ENCODE measurements at places on chromosomes 1 and 21.

DNA sequence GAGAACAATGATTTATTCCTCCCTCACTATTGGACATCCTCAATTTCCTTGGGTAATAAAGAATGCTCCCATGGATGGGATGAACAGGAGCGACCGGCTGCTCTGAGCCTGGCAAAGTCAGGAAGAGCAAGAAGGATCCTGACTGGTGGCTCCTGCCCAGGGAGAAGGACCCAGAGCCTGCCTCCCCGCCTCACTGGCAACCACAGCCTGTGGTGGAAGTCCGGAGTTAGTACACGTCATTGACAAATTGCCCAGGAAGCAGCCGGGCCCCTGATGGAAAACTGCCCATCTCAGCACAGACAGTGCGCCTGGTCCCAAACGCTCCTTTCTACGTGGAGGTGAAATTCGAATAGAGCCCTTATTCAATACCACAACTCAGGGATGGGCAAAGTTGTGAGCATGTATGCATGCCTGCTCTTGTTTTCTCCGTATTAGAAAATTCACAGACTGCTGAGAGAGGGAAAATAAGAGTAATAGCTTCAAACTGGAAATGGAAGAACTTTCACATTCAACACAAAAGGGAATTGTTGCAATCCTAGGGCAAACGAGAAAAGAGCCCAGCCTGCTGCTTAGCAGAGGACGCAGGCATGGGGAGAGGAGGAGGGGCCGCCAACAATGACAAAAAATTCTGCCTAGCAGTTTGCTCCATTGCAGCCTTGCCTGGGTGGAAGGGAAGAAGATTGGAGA is 397.1 kb upstream of the VAMP3 start:
- no peak for DNase-seq

DNA sequence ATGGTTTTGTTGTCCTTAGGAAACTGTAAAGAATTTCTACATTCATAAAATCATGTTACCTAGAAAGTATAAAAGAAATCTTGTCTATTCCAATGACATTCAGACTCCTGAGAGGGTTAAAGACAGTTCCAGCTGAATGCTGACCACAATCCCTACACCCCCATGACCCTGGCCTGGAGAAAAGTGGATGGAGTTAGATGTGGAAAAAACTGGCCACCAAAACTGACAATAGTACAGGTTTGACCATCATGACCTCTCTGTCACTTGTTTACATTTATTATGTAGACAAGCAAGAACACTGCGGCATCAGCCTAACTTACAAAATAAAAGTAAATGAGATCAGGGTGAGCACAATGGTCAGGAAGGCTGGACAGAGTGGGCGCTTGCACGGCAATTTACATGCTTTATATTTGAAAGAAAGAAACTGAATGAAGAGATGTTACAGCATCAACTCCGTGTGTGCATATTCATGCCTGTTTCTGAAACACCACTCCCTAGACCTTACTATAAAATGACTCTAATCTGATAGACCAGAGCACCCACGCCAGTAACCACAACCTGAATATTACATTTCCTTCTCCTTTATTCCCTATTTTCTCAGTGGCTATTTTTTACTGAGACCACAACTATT is 116.0 kb downstream of the ESRRG start:
- DNase-seq = no peak

DNA sequence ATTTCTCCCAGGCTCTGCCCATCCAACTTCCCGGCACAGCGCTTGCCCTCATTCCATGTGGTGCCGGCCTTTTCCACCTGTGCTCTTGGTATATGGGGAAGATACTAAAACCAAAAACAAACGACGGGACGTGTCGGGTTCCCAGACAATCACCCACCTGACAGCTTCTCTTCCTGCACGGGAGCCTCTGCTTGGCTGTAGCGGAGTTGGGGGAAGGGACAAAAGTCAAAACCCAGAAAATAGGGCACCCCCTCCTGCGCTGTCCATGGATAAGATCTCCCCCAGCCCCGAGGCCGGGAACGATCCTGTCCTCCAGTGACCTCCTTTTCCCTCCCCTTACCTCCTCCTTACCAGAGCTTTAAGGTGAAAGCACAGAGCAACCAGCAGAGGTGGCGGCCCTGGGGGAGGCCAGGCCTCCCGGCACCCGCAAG is 640 bp downstream of the JTB start:
- DNase-seq = peak; percentile 50

- no peak for DNase-seq
These were observed 52.5 kb upstream of the RIPK4 start for GRCh38 chr21:41819236-41819855.

- no peak for DNase-seq
These were observed 161.8 kb downstream of the CLIC6 start for GRCh38 chr21:34830386-34831170.

- no peak for DNase-seq
These were observed 283.3 kb downstream of the DUSP10 start for GRCh38 chr1:221458447-221459156.

GRCh38 chr1:26282401-26282918 is 2.6 kb downstream of the SH3BGRL3 start:
- DNase-seq = no peak

GRCh38 chr1:182764029-182764727 is 25.4 kb upstream of the NPL start:
- peak; percentile 7 for DNase-seq

DNA sequence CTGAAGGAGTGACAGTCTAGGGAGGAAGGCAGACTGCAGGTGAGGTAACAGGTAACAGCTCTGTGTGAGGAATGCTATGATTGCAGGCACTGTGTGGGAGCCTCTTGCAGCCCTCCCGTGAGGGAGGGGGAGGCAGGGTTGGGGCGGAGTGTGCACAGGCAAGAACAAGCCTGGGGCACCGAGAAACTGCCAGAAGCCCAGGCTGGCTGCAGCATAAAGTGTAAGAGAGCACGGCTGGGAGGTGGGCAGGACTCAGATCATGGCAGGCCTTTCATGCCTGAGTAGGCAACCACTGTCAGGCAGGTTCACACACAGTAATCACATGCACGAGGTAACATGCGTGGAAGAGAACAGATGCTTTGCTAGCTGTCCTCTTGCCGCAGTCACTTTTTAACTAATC is 11.3 kb upstream of the RHEX start:
- peak; percentile 35 for DNase-seq

DNA sequence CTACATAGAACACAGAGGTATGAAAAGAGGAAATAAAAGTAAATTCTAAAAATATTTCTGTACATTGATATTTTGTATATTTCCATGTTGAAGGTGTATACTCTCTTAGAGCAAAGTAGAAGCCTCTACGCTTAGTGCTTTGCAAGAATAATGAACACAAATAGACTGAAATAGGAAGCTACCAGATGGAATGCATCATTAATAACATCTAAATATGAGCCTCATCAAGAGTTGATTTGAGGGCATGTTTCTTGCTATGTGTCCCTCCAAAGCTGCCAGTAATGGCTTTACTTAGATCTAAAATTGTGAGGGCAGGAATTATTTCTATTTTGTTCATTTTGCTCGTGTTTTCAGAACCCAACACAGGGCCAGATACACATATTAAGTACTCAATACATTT is 94.4 kb downstream of the KCNT2 start:
- DNase-seq = no peak

GRCh38 chr1:26067432-26067911 is at the start of gene TRIM63:
TSS of gene TRIM63 (minus strand) at chr1:26067630. CDS start at chr1:26067494, 136 bp downstream.
- DNase-seq = no peak

GRCh38 chr1:33396188-33397124 is 34.4 kb downstream of the PHC2 start:
- no peak for DNase-seq

DNA sequence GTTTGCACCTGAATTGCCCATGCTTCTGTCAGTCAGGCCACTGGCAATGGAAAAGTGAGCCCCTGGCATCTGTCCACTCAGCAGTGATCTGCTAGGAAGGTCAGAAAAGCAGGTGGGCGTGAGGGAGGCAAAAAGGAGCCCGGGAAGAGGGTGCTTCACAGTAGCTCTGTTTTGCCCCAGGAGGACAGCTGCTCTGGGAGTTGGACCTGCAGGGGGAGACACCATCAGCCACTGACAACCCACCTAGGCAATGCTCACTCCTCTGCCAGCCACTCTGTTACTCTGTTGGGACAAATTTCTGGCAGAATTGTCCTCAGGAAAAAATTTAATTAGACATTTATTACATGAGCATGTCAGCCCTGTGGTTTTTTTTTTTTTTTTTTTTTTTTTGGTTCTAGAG is 146.4 kb downstream of the LRIG2 start:
- peak; percentile 12 for DNase-seq

- no peak for DNase-seq
These were observed 8.0 kb upstream of the TP53BP2 start for GRCh38 chr1:223853748-223854147.

DNA sequence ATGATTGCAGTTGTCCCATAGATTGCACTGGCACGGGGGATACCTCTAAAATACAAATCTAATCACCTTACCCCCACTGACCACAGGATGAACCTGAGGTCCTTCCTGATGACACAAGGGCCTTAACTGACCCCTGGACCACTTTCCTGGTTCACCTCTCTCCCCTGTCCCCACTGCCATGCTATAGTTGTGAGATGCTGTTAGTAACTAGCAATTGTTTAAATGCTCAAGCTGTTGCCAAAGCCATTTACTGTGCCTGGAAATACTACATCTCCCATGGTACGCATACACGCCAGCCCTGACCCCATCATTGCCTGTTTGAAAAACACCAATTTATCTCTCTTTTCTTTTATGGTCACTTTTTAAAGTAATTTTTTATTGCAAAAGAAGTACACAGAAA is 29.1 kb upstream of the RGS8 start:
- DNase-seq = no peak

DNA sequence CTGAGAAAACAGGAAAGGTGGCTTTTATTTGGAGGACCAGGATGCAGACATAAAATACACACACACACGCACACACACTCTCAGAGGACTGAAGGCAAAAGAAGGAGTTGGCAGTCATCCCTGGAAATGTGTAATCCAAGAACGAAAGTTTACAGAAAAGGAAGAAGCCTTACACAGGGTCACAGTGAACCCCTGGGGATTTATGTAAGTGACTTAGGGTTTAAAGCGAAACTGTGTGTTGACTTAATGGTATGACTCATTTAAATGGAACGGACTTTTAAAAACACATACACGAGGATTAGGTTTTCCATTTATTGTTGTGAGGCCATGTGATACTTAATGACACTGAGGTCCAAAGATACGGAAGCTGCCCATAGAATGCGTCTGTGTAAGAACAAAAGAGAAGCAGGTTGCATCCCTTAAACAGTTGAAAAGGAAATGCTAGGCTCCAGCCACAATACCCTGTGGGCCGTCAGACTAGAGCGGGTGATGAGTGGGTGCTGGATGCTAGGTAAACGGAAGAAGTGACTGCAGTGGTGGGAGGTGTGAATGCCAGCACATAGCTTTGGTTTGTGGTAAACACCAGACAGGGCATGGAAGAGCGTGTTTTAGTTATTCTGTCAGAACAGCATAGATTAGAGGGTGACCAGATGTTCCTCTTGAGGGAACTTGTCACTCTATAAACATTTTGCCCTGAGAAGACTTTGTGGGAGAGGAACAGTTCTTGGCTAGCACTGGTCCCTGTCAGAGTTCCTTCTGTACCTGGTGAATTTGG is 21.6 kb upstream of the BCL10 start:
- DNase-seq = peak; percentile 94

DNA sequence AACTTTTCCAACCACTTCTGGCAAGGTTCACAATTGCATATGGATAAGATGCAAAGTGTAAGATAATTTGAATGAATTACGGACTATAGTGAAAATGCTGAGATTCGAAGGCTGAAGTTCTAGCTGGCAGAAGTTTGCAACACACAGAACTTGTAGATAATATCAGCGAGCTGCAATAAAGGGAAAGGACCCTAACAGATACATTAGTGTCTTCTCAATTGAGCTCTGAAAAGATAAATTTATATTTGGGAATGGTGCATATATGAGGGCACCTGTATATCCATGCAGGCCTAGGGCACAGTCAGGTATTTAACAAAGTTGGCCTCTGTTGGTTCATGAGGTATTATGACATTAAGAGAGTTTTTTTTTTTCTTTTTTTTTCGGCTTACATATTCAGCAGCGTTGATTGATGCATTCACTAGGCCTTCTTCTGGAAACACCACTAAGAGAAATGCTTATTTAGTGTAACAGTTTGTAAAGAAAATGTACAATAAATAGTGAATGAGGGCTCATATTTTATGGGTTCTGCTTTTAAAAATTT is 2.2 kb downstream of the NFIA start:
- peak; percentile 46 for DNase-seq

GRCh38 chr1:201229095-201229494 is 38.5 kb downstream of the IGFN1 start:
- no peak for DNase-seq

- DNase-seq = no peak
These were observed 135.0 kb downstream of the KCNJ6 start for GRCh38 chr21:37780991-37781983.

DNA sequence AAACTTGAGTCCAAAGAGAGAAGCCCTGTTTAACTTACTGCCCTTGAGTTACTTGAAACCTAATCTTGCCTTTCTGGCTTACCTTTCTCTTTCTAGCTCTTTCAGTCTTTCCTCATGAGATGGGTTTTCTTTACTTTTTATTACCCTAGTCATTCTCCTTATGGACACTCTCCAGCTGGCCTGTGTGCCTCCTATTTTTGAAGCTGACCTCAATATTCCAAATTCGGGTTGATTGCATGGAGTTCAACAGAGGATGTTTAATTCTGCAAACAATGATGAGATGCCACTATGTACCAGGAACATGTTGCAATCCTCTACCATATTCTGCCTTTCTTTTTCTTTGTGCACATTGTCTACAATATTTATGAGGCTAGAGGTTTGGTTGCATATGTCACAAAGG is 20.7 kb downstream of the DNAJC6 start:
- no peak for DNase-seq

GRCh38 chr1:165364568-165365133 is 8.1 kb upstream of the LMX1A start:
- DNase-seq = no peak

DNA sequence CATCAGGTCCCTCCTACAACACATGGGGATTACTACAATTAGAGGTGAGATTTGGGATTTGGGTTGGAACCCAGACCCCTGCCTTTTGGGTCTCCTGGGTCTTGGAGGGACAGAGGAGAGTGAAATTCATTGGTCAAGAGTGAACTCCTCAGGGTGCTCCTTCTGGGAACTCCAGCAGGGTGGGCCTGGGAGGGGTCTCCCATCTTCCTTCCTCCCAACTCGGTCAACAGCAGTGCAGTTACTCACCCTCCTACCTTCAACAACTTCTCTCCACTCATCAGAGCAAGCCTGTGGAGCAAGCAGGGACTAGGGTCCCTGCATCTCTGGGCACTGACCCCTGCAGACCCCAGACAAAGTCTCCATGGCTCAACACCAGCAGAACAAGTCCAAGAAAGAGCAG is 89.3 kb upstream of the TMPRSS2 start:
- DNase-seq = no peak

GRCh38 chr1:210259561-210259960 is 27.0 kb downstream of the SERTAD4 start:
- peak; percentile 20 for DNase-seq

- DNase-seq = no peak
These were observed 144.9 kb upstream of the SOD1 start for GRCh38 chr21:31514598-31514997.

DNA sequence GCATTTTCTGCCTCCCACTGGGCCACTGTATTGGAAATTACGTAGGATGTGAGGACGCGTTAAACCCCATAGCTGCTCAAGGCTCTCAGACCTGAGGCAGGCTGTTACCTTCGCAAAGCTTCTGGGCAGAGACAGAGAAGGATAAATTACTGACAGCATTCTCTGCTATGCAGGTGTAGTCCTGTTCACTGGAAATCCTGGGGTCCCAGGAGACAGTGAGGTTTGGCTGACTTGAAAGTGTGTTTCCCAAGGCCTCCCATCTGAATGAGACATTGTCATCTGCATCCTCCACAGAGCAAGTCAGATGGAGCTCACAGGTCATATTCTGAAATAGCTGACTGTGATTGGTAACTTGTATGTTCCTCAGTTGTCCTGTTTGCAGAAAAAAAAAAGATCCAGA is 32.0 kb downstream of the SLAMF6 start:
- DNase-seq = no peak

All from DMS53 (cell line).